ENCODE measurements at places on chromosomes 16 and 17.

GRCh38 chr16:73998707-73999106, 297.9 kb upstream of the PSMD7 start:
- no peak for DNase-seq

GRCh38 chr17:49029801-49030200, 32.6 kb downstream of the IGF2BP1 start:
- no peak for DNase-seq

DNA sequence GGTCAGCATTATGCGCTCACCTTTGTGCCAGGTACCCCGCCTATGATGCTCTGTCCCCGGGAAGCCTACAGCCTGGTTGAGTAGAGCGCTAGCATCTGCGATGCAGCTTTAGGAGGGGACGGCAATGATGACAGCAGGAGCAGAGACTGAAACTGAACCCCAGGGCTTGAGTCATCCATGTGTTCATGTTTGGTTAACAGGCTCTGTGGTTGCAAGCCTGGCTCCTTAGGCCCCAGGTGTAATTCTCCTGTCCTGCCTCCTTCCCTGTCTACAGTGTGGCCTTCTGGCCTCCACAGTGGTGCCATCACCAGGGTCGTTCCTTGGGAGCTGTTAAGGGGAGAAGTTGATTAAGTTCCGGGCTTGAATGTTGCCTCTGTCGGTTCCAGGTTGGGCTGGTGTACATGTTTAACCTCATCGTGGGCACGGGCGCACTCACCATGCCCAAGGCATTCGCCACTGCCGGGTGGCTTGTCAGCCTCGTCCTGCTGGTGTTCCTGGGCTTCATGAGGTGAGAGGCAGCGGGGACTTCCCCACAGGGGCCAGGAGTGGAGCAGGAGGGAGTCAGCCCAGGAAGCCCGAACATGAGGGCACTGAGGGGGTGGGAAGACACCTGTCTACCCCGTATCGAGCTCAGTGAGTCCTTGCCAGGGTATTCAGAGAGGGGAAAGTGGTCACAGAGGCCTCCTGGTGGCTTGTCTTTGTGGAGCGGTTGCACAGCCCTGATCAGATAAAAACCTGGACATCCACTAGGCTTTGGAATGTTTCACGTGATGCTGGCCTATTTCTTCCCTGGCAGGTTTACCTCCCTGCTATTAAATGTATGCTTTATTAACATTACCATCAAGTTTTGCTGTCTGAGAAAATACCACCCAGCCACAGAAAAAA, 9.2 kb upstream of the NAT9 start:
- DNase-seq: no peak

DNA sequence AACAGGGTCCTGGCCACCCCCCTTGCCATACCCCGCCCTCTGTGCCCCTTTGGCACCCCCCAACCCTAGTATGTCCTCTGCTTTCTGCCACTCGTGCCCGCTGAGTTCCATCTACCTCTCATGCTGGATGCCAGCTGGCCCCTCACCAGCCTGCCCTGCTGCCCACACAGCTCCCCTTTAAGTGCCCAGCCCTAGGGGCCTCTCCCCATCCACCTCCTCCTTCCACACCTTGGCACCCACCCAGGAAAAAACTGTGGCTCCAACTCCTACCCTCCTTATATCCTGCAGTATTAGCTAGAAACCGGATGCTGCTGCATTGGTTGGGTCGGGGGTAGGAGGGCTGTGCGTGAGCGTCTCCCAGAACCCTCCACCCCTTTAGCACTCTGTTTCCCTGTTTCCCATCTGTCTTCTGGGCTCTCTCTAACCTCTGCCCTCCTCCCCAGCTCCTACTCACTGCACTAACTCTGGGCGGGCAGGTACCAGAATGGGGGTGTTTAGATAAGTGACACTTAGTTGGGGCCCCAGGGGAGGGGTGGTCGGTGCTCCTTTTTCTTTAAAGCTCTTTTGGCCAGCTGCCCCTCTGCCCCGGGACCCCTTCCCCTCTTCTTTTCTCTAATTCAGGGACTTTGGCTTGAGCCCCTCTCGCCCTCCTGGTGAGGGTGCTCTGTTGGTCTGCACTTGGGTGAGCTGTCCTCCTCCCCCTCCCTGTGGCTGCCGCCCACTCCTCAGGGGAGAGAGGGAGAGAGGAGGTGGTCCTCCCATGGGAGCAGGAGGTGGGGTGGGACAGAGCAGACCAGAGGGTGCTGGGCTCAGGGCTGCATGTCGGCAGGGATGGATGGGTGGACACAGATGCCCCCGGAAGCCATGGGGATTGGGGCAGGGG, 9.9 kb downstream of the NR1D1 start:
- DNase-seq: no peak

- no peak for DNase-seq
Measured at GRCh38 chr17:40821536-40821935, 878 bp downstream of the KRT10 start.

GRCh38 chr16:4272114-4272956, 488 bp downstream of the TFAP4 start:
- peak; percentile 42 for DNase-seq

DNA sequence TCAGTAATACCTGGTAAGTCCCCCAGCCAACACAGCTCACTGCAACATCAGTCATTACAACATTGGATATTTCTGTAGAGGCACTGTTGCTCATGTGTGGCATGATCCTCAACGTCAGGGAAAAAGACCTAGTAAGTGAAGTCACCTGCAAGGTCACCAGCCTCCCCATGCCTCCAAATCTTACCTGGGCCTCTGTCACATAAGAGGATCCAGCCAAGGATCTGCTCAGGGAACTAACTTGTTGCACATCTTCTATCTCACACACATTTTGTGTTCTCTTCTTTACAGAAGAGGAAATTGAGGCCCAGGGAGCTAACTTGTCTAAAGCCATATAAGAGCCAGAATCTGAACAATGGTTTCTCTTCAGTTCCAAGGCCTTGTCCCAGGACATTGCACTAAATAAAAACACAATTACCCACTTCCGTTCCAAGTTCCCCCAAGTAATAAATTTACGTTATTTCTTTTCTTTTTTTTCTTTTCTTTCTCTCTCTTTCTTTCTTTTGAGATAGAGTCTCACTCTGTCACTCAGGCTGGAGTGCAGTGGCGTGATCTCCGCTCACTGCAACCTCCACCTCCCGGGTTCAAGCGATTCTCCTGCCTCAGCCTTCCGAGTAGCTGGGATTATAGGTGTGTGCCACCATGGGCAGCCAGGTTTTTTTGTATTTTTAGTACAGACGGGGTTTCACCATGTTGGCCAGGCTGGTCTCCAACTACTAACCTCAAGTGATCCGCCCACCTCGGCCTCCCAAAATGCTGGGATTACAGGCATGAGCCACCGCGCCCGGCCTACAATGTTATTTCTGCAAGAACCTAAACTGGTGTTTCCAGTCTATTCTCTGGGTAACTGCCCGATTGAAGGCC, 1.3 kb downstream of the SHMT1 start:
- DNase-seq: no peak

DNA sequence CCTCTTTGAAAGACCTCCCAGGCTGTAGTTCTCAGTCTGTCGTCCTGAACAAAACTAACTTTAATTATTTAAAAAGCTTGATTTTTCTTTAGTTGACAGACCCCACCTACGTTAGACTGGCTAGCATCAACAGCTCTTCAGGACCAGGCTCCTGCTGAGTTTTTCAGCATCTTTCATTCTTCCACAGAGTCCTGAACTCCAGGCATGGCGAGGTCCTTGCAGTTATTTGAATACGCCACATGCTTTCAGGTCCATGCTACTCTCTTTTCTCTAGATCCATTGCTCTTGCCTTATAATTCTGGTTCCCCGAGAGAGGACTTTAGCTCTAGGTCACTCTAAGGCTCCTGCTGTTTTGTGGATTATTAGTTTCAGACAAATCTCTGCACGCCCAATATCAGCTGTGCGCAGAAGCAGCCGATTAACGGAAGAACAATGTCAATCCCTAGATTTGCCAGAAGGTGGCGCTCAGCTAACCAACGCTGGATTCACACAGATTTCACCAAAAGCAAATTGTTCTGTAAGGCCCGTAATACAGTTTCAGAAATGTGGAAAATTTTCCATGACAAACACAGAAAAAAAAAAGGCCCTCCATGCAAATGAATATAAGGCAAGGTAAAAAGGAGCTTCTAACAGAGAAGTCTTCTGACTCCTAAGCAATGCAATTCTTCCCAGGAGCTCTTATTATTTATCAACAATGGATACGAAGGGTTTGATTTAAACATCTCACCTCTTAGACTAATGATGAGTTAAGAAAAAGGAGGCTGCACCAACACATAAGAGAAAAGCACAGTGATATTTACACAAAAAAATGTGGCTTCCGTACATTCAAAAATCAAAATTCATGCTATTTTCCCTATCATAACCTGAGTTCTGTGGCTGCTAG, 33.5 kb upstream of the BCO1 start:
- DNase-seq: peak; percentile 50

GRCh38 chr17:37781451-37781850, 36.6 kb upstream of the HNF1B start:
- DNase-seq: no peak

GRCh38 chr17:56870081-56870651, 36.2 kb downstream of the DGKE start:
- no peak for DNase-seq

DNA sequence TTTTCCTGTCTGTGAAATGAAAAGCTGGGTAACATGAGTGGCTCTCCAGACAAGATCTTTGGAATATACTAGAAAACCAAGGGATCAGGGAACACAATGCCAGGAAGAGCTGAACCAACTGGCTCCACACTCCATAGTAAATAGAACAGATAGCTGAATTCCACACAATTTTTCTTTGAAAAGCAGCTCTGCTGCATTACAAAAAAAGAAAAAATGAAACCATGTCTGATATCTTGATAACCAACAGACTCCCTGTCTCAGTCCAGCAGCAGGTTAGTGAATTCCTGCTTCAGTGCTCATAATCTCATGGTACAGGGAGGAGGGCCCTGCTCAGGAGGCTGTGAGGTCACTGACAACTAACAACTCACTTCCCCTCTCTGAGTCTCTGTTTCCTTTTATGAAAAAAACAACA, 97.1 kb downstream of the CDH11 start:
- DNase-seq: no peak

- DNase-seq: no peak
Measured at GRCh38 chr16:80746231-80746630, 58.2 kb downstream of the CDYL2 start.

- DNase-seq: no peak
Measured at GRCh38 chr17:60539807-60540206, 13.8 kb upstream of the APPBP2 start.

DNA sequence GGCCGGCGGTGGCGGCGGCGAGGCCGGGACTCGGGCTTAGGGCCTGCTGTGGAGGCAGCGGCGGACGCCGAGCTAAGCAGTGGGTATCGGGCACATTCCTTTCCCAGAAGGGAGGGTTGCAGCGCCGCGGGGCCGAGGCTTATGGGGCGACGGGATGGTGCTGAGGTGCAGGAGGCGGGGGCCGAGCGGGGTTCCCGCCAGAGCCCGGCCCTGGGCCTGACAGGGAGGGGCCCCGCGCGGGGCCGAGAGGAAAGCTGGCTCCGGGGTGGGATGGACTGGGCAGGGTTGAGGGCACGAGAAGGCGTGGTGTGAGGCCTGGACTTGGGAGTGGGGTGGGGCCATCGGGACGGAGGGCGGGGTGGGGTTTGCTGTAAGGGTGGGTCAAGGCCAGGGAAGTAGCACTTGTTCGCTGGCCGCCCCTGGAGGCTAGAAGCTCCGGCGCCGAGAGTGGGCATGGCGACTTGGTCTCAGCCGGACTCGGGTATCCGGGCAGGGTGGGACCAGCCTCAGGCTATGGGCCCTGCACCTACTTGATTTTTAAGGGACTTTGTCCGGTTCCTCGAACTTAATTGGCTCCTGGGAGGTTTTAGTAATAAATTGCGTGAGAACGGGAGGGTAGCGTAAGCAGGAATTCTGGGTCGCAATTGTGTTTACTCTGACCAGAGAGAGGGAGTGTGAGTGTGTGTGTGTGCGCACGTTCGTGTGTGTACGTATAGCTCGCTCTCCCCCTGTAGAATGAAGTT, 396 bp downstream of the NFE2L1 start:
- DNase-seq: peak; percentile 94

DNA sequence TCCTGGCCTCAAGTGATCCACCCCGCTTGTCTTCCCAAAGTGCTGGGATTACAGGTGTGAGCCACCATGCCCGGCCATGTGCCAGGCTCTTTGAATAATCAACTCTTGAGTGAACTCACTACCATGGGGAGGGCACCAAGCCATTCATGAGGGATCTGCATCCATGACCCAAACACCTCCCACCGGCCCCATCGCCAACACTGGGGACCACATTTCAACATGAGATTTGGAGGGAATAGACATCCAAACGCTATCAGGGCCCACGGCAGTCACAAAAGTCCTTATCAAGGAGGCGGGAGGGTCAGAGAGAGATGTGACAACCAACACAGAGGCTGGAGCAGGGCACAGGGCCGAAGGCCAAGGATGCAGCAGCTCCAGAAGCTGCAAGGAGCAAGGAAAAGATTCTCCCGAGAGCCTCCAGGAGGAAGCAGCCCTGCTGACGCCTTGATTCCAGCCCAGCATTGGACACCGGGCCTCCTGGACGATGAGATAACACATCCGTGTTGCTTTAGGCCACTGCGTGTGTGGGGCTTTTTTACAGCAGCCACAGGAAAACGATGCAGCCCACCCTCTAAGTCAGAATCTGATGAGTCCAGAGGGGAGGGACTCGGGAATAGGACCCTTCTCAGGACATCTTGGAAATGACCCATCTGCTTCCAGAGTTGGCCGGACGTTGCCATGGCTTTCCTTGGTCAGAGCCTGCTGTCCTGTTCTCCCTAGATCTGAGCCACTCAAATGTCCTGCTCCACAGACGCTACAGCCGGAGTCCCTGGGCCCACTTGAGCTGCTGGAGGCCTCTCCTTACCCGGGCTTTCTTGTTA, 47.3 kb upstream of the CMIP start:
- DNase-seq: no peak

GRCh38 chr17:68060336-68060735, 24.8 kb downstream of the KPNA2 start:
- no peak for DNase-seq

GRCh38 chr16:49520492-49521038, 147.0 kb downstream of the C16orf78 start:
- DNase-seq: no peak

DNA sequence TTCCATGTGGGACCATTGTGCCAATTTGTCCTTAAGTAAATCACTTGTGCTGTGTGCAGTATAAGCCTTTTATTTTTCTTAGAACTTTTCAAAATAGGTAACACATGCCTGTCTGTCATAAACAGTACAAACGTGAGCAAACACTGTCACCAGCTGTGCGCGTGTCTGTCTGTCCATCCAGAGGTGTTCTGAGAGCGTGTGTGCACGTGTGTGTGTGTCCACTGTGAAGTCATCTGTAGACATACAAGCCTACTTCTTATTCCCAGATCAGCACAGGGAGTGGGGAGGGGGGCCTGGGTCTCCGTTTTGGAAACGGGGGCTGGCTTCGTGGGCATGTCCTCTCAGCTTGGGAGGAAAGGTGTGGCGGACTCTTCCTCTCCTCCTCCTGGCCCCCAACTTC, 9.4 kb downstream of the TMEM235 start:
- no peak for DNase-seq

DNA sequence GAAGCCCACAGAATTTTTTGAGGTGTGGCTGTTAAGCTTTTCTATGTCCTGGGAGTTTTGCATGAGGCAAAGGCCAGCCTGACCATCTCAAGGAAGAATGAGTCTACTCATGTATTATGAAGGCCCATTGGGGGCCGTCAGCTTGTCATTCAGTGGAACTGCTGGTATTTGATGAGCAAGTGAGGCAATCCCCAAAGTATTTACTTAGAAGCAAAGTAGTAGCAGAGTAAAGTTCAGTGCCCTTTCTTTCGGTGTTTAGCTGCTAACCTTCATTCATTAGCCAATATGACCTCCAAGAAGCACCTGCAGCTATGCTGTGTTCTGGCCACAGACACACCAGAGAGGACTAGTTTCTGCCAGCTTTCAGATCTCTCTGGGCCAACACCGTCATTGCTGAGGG, 80.2 kb downstream of the RPA1 start:
- no peak for DNase-seq

- DNase-seq: no peak
Measured at GRCh38 chr17:32976605-32977004, 15.0 kb upstream of the SPACA3 start.

Measured in MCF 10A (cell line).